Vein endothelial cell (primary cell): ENCODE measurements at places on chromosomes 5 and 9. TPM values are rescaled to one million over a fixed set of nuclear protein-coding genes. Genes with fewer than 3 reads are reported as not detected.

The SMIM33 gene
- not detected in 2 replicates for total RNA-seq

The ADCY2 gene
- total RNA-seq: not detected in 2 replicates

The LTC4S gene
- 0.57 and 1.3 TPM in 2 replicates for total RNA-seq

The PROB1 gene
- total RNA-seq: 4.6 and 7.2 TPM in 2 replicates

The ATG10 gene
- total RNA-seq: 4.9 and 6.2 TPM in 2 replicates

The FOXD4L4 gene
- total RNA-seq: 0.19 and 0.33 TPM in 2 replicates

The CDX1 gene
- not detected in 2 replicates for total RNA-seq

The SHISAL2B gene
- total RNA-seq: not detected in 2 replicates

The GPR21 gene
- total RNA-seq: 1.3 TPM in 2 replicates

The NOXA1 gene
- 1.9 and 2.0 TPM in 2 replicates for total RNA-seq

The FAM81B gene
- total RNA-seq: under 0.01 TPM in 1 of 2 replicates, not detected in the other

The ZBED3 gene
- 3.2 and 7.8 TPM in 2 replicates for total RNA-seq

The KLHL3 gene
- 20.7 and 40.5 TPM in 2 replicates for total RNA-seq

The HAVCR2 gene
- under 0.01 and 0.67 TPM in 2 replicates for total RNA-seq

The C9orf153 gene
- 0.33 TPM in 1 of 2 replicates, not detected in the other for total RNA-seq

The PCDHB11 gene
- total RNA-seq: 0.57 and 0.65 TPM in 2 replicates

The LRRC19 gene
- not detected in 2 replicates for total RNA-seq

The TRPM3 gene
- under 0.01 and 0.48 TPM in 2 replicates for total RNA-seq

The OTP gene
- total RNA-seq: not detected in 2 replicates

The SAXO1 gene
- not detected in 2 replicates for total RNA-seq

The WNK2 gene
- not detected in 2 replicates for total RNA-seq

The PCDHAC2 gene
- 0.33 and 1.9 TPM in 2 replicates for total RNA-seq

The JAKMIP2 gene
- total RNA-seq: not detected in 2 replicates

The PNPLA7 gene
- total RNA-seq: 0.65 and 1.1 TPM in 2 replicates

The TIMD4 gene
- not detected in 2 replicates for total RNA-seq

The LHX3 gene
- total RNA-seq: not detected in 2 replicates

The SLC9A3 gene
- 1.8 and 2.3 TPM in 2 replicates for total RNA-seq

The C9orf72 gene
- 8.2 and 9.8 TPM in 2 replicates for total RNA-seq

The SLC45A2 gene
- total RNA-seq: 0.10 TPM in 1 of 2 replicates, not detected in the other

The PGM5 gene
- 3.2 and 4.9 TPM in 2 replicates for total RNA-seq

The OLFM1 gene
- 0.98 and 1.1 TPM in 2 replicates for total RNA-seq

The GGTA1 gene
- 0.65 and 0.86 TPM in 2 replicates for total RNA-seq

The LHX6 gene
- 10.1 and 36.1 TPM in 2 replicates for total RNA-seq

The SLC31A2 gene
- 5.6 and 6.6 TPM in 2 replicates for total RNA-seq

The TCF7 gene
- total RNA-seq: 0.29 and 0.33 TPM in 2 replicates

The AKNA gene
- total RNA-seq: 5.2 and 10.3 TPM in 2 replicates

The ADAMTSL2 gene
- total RNA-seq: 0.10 TPM in 1 of 2 replicates, not detected in the other

The ZNF366 gene
- 3.6 and 18.2 TPM in 2 replicates for total RNA-seq

The PRRX2 gene
- 0.38 TPM in 1 of 2 replicates, not detected in the other for total RNA-seq

The ZNF618 gene
- total RNA-seq: 28.2 and 41.2 TPM in 2 replicates

The PCDHAC1 gene
- 0.10 and 0.33 TPM in 2 replicates for total RNA-seq

The ICE1 gene
- 35.6 and 44.5 TPM in 2 replicates for total RNA-seq

The SPATA6L gene
- 2.6 and 3.1 TPM in 2 replicates for total RNA-seq

The TAF11L12 gene
- total RNA-seq: not detected in 2 replicates

The RANBP3L gene
- not detected in 2 replicates for total RNA-seq

The ISL1 gene
- not detected in 2 replicates for total RNA-seq

The CDKN2AIPNL gene
- total RNA-seq: 38.1 and 42.8 TPM in 2 replicates

The UBLCP1 gene
- total RNA-seq: 25.5 and 27.5 TPM in 2 replicates

The SPATA31D1 gene
- total RNA-seq: not detected in 2 replicates

The IQGAP2 gene
- total RNA-seq: 1.1 and 2.3 TPM in 2 replicates

The ACOT12 gene
- not detected in 2 replicates for total RNA-seq

The GABRA1 gene
- total RNA-seq: not detected in 2 replicates
